T-helper 2 cell (primary cell): ENCODE measurements at places on chromosomes 2 and 18.

GRCh38 chr2:79621755-79622154 lies 108.9 kb downstream of the CTNNA2 start:
- DNase-seq: no peak

DNA sequence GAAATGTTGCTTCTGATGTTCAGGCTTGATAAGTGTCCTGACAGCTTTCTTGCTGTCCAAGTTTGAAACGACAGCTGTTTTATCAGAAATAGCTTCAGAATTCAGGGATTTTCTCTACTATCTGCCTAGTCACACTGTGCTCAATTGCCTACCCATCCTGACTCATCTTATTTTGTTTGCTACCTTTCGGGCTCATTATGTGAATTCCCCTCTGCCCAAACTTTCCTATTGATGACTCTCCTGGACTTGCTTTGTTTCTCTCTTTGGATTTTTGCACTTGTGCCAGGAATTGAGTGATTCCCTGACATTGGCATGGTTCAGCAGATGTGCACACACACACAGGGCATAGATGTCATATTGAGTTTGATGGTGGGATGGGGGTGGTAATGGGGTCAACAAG lies 1052.6 kb upstream of the PIK3C3 start:
- no peak for DNase-seq

- no peak for DNase-seq
These were observed 106.9 kb upstream of the ACVR1C start for GRCh38 chr2:157735532-157735931.

- DNase-seq: no peak
These were observed 111.6 kb upstream of the CYP1B1 start for GRCh38 chr2:38187541-38188011.

- no peak for DNase-seq
These were observed 36.7 kb upstream of the AGPS start for GRCh38 chr2:177355874-177356273.
